ENCODE measurements at places on chromosomes 16 and 17.

DNA sequence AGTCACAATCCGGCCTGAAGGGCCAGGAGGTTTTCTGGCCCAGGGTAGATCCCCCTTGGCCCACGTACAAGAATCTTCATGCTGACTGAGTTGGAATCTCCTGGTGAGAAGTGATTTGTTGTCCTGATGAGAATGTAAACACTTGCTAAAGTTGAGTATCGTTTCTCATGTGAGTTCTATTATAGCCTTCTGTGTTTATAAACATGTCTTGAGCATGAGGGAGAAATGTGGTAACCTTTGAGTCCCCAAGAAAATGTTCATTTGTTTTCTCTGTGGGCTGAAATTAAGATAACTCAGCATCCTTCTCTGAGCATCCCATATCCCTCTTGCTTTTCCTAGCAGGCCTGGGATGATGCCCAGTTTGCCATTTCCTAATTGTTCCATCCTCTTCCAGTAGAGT is 204.8 kb downstream of the FTO start:
- DNase-seq, result no peak

DNA sequence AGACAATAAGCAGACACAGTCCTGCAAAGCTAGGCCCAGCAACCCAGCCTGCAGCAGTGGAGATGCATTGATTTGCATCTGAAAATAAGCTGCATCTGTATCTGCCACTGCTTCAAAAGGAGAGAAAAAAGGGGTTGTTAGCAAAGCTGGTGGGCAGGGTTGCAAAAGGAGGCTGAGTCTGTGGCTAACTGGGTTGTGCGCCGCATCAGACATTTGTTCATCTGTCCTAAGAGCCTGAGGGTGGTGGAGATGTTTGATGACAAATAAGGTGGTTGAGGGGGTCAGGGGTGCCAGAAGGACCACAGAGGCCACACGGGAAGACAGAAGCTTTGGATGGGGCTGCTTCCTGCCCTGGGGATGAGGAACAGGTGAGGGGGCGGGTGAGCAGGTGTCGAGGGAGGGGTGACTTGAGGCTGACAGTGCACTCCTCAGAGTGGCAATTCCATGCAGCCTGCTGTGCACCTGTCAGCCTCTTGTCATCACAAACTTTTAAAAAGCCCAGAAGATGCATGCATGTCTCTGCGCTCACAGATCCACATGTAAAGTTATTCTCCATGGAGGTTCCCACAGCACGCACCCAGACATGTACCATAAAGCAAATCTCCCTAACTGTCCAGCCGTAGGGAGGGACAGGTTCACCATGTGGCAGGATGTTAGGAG is 35.4 kb downstream of the WSB1 start:
- no peak for DNase-seq

DNA sequence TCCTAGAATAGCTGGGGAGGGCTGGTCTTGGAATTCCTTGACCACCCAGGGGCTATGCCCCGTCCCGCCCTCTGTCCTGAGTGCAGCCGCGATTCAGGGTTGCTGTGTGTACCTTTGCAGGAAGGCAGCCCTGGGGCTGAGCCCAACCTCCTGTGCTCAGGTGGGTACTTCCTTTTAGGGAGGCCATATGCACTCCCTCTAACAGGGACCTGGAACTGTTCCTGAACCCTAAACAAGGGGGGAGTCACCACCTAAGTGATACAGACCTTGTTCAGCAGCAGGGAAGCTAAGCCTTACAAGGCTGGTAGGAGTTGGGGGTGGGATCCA is 24.6 kb downstream of the LLGL2 start:
- no peak for DNase-seq

GRCh38 chr16:49567950-49568349 is 194.3 kb downstream of the C16orf78 start:
- DNase-seq, result no peak

DNA sequence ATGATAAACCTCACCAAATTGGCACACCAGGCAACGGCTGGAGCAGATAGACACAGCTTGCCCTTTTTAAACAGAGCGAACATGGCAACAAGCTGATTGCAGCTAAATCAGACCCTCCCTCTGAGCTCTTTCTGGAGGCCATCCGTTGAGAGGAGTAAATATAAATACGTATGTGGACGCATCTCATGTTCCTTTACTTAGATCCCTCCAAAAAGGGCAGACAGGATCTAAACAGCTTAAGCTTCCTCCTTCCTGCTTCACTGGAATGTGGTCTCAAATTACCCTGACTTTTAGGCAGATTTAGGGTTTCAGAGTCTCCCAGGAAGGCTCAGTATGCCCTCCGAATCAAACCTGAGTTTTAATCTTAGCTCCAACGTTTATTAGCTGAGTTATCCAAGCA is 204.7 kb upstream of the GOT2 start:
- peak; percentile 4 for DNase-seq

GRCh38 chr16:11405331-11406176 is 60.3 kb downstream of the RMI2 start:
- peak; percentile 89 for DNase-seq

GRCh38 chr17:78924481-78925151 is 571 bp downstream of the TIMP2 start:
- DNase-seq, result peak; percentile 90

GRCh38 chr16:57695680-57696069 is 1.1 kb downstream of the DRC7 start:
- no peak for DNase-seq

DNA sequence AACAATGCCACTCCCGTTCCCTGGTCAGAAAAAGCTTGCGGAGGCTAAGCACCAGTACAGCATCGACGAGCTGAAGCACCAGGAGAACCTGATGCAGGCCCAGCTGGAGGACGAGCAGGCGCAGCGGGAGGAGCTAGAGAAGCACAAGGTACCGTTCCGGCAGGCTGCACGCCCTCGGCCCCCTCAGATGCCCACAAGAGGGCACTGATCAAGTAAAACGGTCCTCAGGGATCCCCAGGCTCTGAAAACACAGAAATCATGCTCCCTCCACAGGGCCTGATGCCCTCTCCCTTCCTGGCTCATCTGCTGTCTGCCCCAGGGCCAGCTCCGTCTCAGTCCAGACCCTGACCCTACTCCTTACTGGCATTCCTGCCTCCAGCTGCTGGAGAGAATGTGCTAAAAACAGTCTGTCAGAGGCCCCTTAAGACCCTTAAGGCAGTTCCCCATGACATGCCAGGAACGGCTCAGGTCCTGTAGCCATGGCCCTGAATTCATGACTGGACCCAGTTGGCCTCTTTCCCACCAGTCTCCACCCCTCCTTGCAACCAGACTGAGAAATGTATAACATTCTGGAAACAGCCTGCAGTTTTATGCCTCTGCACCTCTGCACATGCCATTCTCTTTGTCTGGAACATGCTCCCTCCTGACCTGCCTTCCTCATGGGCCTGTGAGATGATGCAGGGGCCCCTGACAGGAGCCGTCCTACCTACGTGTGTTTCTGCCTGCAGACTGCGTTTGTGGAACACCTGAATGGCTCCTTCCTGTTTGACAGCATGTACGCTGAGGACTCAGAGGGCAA is 21.8 kb downstream of the DRC3 start:
- DNase-seq, result peak; percentile 92

- no peak for DNase-seq
These were observed 58.9 kb downstream of the WWP2 start for GRCh38 chr16:69820926-69821541.

GRCh38 chr17:66950886-66951604 is 13.5 kb upstream of the CACNG4 start:
- DNase-seq, result no peak

- peak; percentile 95 for DNase-seq
These were observed at the start of gene MEIOB for GRCh38 chr16:1871974-1872635. Gene MEIOB, minus strand, starts transcription at chr16:1872164. Its CDS starts 3,989 bp downstream, at chr16:1868175.

GRCh38 chr17:18324140-18325050 is 9.3 kb downstream of the SMCR8 start:
- DNase-seq, result peak; percentile 53

- DNase-seq, result peak; percentile 10
These were observed 2292.8 kb downstream of the TP53TG3F start for GRCh38 chr16:35752012-35752772.

GRCh38 chr16:89563639-89564392 is 3.3 kb downstream of the RPL13 start:
- DNase-seq, result no peak

GRCh38 chr17:13544765-13545164 is 57.0 kb downstream of the HS3ST3A1 start:
- no peak for DNase-seq

GRCh38 chr16:77951788-77952187 is 70.6 kb upstream of the CLEC3A start:
- DNase-seq, result peak; percentile 53

GRCh38 chr17:40070709-40071312 is 8.0 kb downstream of the THRA start:
- DNase-seq, result peak; percentile 43

- no peak for DNase-seq
These were observed 15.2 kb downstream of the UBE2O start for GRCh38 chr17:76437467-76438402.

DNA sequence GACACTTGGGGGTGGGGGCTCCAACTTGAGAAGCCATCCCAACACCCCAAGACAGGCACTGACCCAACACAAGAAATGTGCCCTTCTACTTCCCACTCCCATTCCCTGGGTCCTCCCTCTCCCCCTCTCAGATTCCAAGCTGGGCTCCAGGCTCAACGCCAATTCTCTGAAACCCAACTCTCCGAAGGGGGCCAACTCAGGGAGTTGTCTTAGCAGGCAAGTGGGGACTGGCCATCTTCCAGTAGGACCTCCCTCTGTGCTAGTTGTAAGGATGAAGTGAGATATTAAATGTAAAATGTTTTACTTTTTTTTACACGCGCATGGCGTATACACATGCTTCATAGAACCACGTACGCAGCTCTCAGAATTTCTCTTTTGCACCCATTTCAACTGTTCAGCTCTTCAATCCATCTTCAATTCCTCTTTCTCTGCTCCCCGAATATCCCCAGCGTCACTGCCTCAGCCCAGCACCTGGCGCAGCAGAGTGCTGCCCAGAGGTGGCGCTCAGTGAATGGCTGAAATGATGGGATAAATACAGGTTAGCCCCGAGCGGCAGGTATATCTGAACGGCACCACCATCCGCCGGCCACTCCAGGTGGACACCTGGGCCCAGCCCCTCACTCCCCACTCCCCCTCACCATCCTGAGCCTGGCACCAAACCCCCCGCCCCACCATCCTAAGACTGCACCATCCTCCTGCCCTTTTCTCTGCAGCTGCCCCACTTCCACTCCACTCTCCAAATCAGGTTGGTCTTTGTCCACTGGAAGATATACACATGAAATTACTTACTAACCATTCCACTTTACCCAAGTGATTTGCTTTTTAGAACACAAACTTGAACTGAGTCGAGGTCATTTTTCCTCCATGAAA is 43.9 kb upstream of the TNRC6C start:
- DNase-seq, result peak; percentile 86

- no peak for DNase-seq
These were observed 61.4 kb upstream of the PLCG2 start for GRCh38 chr16:81717662-81718189.

DNA sequence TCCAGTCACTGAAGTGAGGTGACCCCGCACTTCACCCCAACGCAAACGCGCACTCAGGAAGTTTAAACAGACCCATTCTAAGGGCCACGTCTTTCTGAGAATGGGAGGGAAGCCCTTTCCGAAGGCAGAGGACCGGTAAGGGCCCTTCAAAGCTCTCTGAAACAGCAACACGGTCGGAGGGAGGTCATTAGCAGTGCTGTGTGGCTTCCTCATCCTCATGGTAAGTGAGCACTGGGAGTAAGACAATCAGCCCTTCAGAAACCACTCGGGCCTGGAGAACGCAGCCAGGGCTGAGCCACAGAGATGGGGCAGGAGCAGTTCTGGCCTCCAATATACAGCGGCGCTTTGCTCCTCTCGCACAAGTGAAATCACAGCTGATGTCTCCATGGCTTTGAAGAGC is 23.7 kb downstream of the SRL start:
- no peak for DNase-seq

DNA sequence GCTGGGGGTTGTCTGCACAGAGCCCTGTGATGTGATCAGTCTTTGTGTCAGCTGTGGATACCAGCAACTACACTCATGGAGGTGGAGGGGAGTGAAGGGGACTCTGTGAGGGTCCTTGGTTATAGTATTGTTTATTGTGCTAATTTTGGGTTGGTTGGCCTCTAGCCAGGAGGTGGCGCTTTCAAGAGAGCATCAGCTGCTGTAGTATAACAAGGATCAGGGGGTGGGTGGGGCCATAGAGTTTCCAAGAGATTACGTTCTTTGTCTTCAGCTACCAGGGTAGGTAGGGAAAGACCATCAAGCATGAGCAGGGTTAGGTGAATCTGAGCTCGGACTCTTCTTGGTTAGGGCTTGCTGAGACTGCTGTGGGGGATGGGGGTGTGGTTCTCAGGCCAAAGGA is 97.1 kb upstream of the HS3ST3A1 start:
- no peak for DNase-seq

DNA sequence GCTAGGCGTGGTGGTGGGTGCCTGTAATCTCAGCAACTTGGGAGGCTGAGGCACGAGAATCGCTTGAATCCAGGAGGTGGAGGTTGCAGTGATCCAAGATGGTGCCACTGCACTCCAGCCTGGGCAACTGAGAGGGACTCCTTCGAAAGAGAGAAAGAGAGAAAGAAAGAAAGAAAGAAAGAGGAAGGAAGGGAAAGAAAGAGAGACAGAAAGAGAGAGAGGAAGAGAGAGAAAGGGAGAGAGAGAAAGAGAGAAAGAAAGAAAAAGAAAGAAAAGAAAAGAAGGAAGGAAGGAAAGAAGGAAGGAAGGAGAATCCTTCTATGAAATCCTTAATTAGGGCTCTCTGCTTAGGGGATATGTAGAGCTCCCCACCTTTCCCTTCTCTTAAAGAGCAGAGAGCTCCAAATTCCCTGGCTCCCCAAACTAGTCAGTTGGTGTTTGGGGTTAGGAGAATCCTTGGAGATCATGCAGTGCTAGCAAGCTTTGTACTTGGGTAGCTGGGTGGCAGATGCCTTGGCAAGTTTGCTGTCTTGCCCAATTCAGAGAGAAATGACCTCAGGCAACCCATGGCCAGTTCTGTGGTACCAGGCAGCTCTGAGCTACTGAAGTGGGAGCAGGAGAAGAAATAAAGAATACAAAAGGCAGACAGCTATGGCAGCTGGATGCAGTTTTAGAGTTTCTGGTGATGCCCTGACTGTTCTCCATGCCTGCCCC is 8.9 kb upstream of the HOXB13 start:
- DNase-seq, result no peak

DNA sequence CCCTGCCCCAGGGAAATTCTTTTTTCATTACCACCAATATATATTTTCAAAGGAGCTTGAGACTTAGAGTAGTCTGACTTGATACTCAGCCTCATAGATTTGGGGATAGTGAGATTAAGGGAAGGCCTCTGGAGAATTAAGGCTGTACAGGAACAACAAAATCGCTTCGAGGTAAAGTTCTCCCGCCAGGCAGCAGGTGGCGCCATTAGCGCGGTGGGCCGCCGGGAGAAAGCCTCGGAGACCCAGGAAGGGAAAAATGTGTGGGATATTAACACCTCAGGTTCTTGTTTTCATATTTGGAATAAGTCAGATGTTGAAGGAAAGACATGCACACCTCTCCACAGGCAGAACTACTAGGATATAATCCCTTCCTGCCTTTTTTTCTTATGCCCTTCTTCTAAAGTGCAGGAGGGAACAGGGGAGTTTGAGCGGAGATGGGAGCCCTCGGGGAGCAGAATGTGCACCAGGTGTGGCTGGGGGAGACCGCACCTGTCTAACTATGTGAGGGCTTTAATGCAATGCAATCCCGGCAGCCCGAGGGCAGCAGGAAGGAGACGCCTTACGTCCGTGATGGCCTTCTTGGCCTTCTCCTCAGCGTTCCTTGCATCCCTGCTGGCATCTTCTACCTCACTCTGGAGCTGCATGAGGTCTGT is 25.9 kb downstream of the MYH3 start:
- peak; percentile 77 for DNase-seq

Measured in H7 (cell line).